ENCODE measurements at places on chromosomes 7 and 10.

- no peak for DNase-seq
These were observed 30.7 kb upstream of the INPP5A start for GRCh38 chr10:132506711-132507408.

- DNase-seq: no peak
These were observed 68.3 kb upstream of the DNAJB6 start for GRCh38 chr7:157268540-157268939.

DNA sequence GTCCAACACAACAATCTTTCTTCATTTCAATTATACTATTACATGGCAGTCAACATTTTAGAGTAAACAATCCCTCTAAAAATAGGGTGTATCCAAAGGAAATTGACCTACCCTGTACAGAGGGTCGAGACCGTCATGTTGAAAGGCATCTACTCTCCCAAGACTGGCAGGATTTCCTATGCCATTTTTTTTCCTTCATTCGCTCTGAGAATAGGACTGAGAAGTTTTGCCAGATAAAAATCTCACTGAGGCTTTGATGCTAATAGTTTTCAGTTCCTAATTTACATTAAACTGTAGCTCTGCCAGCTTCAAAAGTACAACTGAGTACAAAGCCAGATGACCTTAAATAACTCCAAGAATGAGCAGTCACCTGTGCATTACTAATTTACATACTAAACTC lies 84.5 kb upstream of the SEMA3C start:
- DNase-seq: no peak

DNA sequence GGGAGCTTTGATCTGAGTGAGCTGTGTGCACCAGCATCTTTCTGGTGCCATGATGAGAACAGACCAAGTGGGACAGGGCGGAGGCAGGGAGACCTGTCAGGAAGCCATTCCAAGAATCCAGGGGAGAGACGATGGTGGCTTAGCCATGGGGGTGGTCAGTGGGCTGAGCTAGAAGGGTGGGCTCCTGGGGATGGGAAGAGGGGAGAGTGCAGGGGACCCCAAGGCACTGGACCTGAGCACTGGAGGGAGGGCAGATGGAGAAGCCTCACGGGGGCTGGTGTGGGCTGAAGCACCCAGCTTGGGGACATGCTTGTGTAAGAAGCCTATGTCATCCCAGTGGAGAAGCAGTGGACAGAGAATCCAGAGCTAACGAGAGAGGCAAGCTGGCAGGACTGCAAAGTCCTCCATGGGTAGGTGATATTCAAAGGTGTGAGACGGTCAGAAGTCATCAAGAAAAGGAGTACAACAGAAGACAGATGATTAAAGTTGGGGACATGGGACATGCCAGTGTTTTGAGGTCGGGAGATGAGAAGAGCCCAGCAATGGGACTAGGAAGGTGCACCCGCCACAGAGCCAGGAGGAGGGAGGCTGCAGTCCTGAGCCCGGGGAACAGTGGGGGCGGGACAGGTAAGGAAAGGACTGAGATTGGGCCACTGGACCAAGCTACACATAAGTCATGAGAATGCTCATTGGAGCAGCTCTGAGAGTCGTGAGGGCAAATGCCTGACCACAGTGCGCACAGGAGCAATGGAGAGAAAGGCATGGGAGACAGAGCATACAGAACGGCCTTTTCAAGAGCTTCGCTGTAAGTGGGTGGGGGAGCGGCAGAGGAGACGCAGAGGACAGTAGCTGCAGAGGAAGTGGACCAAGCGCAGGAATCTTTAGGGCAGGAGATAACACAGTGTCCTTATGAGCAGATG lies 72.0 kb downstream of the GRID1 start:
- DNase-seq: no peak

GRCh38 chr10:95254629-95255028 lies 36.2 kb downstream of the PDLIM1 start:
- DNase-seq: no peak

DNA sequence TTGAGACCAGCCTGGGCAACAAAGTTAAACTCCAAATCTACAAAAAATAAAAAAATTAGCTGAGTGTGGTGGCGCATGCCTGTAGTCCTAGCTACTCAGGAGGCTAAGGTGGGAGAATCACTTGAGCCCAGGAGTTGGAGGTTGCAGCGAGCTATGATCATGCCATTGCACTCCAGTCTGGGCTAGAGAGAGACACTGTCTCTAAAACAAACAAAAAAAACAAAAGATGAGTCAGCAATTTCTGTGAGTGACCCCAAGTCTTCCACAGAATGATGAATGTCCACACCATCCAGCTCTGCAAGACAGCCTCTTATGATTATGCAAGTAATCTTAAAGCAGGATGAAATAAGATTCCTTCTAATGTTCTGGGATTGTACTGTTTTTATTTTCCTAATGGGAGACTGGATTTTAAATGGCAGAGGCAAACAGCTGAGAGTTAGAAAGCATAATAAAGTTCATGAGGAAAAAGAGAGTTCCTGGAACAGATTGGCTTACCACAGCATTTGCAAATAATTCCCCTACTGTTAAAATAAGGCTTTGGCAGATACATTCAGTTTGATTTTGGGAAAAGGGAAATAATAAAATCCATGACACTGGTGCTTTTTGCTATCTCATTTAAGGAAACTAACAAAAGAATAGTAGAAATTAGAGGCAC lies 18.9 kb upstream of the PRKAR2B start:
- DNase-seq: no peak

DNA sequence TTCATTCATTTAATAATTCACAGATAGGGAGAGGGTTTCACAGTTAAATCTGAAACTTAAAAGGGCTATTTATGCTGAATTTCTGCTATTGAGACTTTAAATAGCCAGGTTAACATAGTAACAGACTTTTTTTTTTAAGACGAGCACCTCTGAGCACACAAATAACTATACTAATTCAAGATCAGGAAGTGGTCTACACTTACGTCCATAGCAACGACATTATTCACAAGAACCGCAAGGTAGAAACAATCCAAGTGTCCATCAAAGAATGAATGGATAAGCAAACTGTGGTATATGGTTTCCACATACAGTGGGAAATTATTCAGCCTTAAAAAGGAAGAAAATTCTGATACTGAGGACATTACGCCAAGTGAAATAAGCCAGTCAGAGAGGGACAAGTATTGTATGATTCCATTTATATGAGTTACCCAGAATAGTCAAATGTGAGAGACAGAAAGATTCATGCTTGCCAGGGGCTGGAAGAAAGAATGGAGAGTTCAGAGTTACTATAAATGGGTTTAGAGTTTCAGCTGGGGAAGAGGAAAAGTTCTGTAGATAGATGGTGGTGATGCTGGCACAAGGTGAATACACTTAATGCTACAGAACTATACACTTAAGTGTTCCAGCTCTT lies 140.3 kb upstream of the LAMB4 start:
- DNase-seq: no peak

- DNase-seq: no peak
These were observed 19.3 kb downstream of the SPAG6 start for GRCh38 chr10:22364407-22365140.

GRCh38 chr7:82162289-82162688 lies 281.3 kb downstream of the CACNA2D1 start:
- no peak for DNase-seq

DNA sequence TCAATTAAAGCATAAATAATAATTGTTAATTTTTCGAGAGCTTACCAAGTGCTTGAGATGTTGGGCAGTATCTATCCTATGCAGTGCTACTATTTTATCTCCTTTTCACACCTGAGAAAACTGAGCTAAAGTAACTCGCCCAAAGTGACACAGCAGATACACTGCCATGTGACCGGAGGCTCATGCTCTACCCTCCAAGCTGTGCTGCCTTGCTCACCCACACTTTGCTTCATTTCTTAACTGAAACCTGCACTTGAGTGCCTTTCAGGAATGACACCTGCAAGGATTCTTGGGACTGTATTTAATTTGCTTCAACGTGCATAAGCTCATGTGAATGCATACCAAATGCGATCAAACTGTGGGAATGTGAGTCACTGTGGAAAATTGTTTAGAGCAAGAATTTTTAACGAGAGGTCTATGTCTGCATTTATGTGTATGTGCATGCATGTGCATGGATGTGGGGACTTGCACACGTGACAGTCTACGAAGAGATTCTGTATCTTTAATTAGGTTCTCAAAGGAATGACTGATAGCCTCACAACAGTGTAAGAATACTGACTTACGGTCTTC lies 119.2 kb downstream of the ADCYAP1R1 start:
- DNase-seq: no peak

DNA sequence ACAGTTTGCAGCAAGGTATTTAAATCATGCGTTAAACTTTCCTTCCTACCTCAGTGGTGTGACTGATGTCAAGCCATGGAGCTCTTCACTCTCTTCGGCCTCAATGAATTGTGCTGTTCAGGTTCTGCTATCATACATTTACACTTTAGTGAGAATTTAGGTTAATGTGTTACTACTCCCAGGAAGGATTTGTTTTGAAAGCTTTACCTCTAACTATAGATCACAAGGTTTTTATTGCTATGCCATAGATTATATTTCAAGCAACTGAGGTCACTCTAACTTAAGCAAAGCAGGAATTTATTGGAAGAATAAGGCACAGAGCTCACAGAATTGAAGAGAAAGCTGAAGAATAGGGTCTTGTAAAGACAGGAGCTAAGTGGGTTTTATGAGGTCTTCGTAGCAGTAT lies 11.0 kb upstream of the ADD3 start:
- no peak for DNase-seq

GRCh38 chr7:113142385-113143119 lies 24.2 kb upstream of the SMIM30 start:
- DNase-seq: no peak

- no peak for DNase-seq
These were observed 12.5 kb downstream of the STAG3 start for GRCh38 chr7:100190048-100190711.

DNA sequence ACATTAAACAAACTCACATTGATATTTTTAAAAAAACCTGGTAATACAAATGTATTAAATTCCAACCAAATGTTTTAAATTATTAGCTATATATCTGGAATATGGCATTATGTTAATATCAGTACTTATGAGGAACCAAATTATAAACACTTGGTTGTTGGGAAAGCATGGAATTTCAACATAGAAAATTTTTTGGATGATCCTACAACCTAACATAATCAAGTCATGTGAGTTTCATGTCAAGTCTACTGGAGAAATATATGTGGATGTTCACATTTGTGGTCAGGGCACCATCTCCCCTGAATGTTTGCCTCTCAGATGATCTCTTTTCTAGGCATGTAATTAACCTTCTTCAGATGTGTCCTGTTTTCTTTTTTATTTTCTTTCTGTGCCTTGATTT lies 5.2 kb upstream of the POT1 start:
- DNase-seq: no peak

GRCh38 chr7:41711283-41712064 lies 8.6 kb upstream of the INHBA start:
- no peak for DNase-seq
